ENCODE measurements at places on chromosomes 3 and 15. TPM values are rescaled to one million over a fixed set of nuclear protein-coding genes. Genes with fewer than 3 reads are reported as not detected.

The PRTG gene
- 8.6 TPM for total RNA-seq

The RFX7 gene
- 15.7 TPM for total RNA-seq

The CEMIP gene
- 17.3 TPM for total RNA-seq

The CD276 gene
- 60.8 TPM for total RNA-seq

The RASL12 gene
- total RNA-seq, result 20.2 TPM

The FBXL22 gene
- total RNA-seq, result 0.98 TPM

The SMAD6 gene
- total RNA-seq, result 167 TPM

The UBA3 gene
- 55.3 TPM for total RNA-seq

The PAQR5 gene
- 37.9 TPM for total RNA-seq

The SIDT1 gene
- total RNA-seq, result 3.5 TPM

GRCh38 chr3:16309558-16309957, 44.5 kb downstream of the OXNAD1 start:
- no peak for DNase-seq

DNA sequence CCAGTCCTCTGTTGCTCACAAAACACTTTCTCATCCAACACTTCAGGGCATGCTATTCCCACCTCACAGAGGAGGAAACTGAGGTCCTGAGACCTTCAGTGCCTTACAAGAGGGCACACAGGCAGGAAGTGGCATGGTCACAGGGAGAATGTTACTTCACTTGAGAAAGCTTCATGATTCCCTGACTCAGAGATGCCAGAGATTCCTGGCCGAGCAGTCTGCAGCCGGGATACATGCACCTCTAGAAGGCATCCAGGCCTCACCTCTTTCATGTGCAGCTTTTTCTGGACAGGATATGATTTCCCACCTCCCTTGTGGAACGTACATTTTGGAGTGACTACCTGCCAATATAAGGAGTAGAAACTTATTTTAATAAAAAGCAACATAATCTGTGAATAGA, 2.8 kb upstream of the SST start:
- DNase-seq, result no peak

GRCh38 chr15:65082303-65082953, 5.9 kb downstream of the KBTBD13 start:
- peak; percentile 67 for DNase-seq

- DNase-seq, result no peak
Observed at GRCh38 chr3:169138849-169139420, 524.6 kb downstream of the MECOM start.

GRCh38 chr15:88736204-88736603, 67.0 kb upstream of the ACAN start:
- no peak for DNase-seq

DNA sequence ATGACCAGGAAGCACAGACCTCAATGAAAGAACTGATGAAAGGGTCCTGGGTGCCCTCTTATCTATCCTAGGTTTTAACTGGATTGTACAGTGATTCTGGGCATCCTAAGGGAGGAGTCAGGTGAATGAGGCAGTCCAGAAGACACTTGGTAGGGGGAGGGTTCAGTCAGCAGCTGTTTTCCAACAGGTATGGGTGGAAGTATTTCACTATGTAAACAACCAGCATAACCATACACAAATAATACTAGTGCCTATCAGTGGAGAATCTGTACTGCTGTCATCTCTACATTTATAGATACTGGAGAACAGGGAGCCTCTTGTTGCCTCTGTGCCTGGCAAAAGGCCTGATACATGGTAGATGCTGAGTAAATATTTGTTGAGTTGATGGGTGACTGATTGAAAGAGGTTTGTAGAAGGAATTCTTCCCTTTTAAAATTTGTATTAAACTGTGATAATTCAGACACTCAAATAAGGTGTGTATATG, 328.5 kb downstream of the RBMS3 start:
- DNase-seq, result no peak

DNA sequence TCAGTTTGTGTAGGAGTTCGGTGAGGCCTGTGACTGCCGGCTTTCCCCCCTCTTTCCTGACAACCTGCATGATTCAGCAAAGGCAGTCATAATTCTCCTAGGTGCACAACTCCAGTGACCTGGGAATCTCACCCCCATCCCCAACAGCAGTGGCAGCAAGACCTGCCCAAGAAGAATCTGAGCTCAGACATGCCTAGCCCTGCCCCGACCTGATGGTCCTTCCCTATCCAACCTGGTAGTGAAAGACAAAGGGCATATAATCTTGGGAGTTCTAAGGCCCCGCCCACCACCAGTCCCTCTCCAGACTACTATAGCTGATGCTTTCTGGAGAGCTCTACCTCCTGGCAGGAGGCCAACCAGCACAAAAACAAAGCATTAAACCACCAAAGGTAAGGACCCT, 44.2 kb upstream of the ZBED2 start:
- no peak for DNase-seq

DNA sequence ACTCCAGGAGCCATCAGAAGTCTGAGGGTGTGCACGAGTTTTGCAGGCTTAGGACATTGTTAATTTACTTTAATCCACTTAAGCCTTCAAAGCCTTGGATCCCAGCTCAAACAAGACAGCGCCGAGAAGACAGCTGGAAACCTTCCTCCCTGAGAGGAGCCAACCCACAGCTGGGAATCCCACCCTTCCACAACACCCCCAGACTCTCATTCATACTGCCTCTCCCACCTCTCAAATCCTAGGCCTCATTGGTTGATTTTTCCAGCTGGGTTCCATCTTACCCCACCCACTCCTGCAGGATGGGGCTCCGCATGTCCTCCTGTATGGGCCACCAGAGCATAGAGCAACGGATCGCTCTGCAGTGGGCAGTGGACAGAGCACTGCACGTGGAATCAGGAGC, 80.4 kb downstream of the SEMA5B start:
- DNase-seq, result no peak

- DNase-seq, result no peak
Observed at GRCh38 chr3:129648391-129648790, 41.9 kb upstream of the PLXND1 start.

DNA sequence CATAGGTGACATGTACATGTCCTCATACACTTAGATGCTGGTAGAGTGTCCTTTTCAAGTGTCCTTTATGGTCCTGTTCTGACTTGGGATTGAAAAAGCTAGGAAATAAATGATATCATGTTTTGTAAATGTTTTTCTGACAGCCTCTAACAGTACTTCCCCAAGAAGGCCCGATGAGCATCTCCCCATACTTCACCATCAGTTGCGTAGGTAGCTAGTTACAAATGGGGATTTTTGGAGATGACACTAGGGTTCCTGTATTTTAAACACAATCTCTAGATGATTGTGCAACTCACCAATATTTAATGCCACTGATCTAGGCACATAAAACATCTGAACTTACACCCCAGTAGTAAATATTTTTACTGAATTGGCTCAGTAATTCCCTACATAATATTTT, 27.8 kb downstream of the SLC25A26 start:
- no peak for DNase-seq

DNA sequence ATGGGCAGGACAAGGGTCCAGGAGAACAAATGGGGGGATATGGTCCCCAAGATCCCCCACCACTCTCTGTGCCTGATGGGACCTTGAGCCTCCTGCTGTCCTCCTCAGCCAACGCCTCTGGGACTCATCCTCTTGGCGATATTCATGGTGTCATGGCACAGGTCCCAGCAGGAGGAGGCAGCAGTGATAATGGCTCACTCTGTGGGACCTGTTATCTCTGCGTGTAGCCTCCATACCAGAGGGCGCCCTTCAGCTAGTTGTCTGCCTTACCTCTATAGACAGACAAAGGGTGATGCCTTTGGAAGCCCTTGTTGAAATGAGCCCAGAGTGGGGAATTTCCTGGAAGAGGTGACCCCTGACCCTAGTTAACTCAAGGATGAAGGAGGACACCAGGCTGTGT, 7.4 kb downstream of the ZBTB47 start:
- DNase-seq, result no peak

GRCh38 chr3:125281381-125281780, 68.8 kb upstream of the SLC12A8 start:
- no peak for DNase-seq

- DNase-seq, result no peak
Observed at GRCh38 chr15:44591326-44591725, 54.4 kb downstream of the EIF3J start.

DNA sequence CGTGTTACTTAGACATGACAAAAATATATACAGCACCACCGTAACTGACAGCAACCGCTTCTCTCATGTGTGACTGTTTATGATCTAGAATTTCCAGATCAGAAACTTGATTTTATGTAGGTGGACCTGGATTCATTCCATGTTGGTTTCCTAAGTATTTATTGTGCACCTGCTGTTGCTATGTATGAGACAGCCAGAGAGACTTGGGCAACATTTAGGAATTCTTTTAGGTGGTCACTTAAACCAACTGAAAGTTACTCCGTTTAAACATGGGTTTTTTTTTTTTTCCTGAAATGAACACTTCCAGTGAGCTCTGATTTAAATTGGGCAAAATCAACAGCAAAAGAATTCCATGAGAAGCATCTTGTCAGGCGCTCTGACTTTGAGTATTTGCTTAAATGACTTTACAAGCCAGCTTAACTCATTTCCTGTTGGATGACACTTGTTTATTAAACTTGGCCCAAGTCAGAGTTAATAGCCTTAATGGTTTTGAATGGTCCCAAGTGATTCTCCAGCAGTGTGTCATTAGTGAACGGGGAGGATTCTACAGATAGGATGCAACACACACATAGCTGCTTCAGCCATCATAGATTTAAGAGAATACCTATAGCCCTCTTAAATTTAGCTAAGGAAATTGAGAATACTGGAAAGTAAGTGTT, 31.8 kb downstream of the MITF start:
- no peak for DNase-seq

GRCh38 chr15:88465633-88466224, 1.5 kb downstream of the MRPL46 start:
- no peak for DNase-seq

GRCh38 chr3:146345900-146346299, 95.0 kb upstream of the PLSCR4 start:
- no peak for DNase-seq

DNA sequence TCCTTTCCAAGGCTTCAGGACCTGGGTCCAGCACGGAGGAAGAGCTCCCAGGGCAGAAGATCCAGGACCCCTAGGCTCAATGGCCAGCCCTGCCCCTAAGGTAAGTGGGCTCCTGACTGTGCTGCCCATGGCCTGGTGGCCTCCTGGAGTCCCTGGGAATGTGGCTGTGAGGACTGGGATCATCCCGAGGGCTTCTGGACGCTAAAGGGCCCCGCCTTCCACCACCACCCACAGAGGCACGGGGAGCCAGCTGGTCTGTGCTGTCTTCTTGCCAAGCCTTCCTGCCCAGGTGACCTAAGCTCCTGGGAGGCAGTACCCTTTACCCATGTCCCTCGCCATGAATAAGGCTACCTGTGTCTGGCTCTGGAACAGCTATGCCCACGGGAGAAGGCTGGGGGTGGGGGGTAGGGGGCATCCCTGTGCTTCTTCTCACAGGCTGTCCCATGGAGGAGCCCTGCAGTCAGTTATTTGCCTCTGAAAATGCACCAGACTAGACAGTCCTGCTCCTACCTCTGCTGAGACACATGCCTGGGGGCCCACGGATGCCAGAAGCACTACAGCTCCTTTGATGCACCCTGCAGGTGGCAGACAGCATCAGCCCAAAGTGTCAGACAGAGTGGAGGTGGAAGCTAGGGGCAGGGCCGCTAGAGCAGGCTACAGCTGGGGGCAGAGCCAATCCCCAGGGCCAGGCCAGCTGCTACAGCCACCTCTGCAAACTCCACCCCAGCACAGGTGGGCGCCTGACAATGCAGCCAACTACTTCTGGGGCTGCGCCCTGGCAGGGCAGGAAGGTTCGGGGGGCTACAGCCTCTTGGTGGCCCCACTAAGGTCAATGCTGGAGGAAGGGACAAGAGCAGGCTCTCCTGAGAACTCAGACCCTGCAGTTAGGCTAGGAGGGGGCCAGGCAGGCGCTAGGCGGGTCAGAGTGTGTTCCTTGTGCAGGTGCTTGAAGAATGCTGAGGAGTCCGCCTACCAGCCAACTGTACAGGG, 90.9 kb downstream of the SEC22A start:
- no peak for DNase-seq

DNA sequence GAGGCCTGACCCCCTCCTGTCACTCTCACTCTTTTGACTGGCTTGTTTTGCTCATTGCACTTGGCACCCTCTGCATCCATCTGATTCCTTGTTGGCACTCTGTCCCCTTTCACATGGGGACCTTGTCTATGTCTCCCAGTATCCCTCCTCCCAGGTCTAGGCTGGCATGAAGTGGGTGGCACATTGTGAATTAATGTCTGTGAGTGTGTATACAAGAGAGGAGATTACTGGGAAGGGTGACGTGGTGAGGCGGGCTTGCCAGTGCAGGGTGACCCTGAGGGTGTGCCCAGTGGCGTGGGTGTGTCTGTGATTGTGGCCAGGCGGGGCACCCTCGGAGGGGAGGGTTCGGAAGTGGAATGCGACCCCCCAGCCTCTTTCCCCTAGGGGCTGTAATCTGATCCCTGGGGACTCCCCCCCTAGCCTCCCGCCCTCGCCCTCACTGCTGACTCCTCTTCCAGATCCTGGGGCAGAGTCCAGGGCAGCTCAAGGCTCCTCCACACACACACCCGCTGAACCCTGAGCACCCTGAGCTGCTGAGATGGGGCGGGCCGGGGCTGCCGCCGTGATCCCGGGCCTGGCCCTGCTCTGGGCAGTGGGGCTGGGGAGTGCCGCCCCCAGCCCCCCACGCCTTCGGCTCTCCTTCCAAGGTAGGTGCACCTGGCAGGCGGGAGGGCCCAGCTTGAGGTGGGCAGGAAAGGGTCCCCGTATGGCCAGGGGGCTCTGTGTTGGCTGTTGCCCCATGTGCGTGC, at the start of gene SEMA3B:
TSS of gene SEMA3B (plus strand) at position 445 of the 749 bp plus-strand sequence. CDS start at position 539, 94 bp downstream.
- peak; percentile 89 for DNase-seq

DNA sequence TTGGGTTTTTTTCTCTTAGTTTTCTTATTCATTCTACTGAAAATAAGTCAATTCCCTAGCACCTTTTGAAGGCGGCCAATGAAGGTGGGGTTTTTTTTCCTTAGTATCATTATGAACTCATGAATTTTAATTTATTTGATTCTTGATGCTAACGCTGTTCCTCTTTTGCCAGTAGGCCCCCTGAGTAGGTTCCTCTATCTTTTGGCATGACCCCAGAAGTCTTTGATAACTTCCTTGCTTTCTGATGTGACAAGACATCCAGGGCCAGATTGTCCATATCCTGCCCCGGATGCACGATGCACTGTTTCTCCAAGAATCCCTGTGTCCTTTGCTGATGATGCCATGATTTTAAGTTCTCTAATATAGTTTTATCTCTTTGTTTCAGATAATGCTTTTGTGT, 20.6 kb downstream of the LRRK1 start:
- DNase-seq, result no peak
